H7 (cell line): ENCODE measurements at places on chromosomes 13 and 19. TPM values are rescaled to one million over a fixed set of nuclear protein-coding genes. Genes with fewer than 3 reads are reported as not detected.

Gene FCER2
- total RNA-seq = not detected in 2 replicates

Gene CABP5
- total RNA-seq = not detected in 2 replicates

Gene TMTC4
- 50.1 and 62.1 TPM in 2 replicates for total RNA-seq

Gene NLRP12
- 12.7 and 16.1 TPM in 2 replicates for total RNA-seq

Gene NDUFA13
- 249 and 291 TPM in 2 replicates for total RNA-seq

Gene LHB
- not detected in 2 replicates for total RNA-seq

Gene KLK4
- total RNA-seq = not detected in 2 replicates

Gene SMIM44
- total RNA-seq = not detected in 2 replicates

Gene WDR62
- 27.0 and 35.1 TPM in 2 replicates for total RNA-seq

Gene ZNF493
- 3.1 and 5.2 TPM in 2 replicates for total RNA-seq

Gene TLE6
- 10.4 and 14.2 TPM in 2 replicates for total RNA-seq

Gene LIM2
- total RNA-seq = not detected in 2 replicates

Gene ZNF222
- 1.8 and 4.3 TPM in 2 replicates for total RNA-seq

Gene PTPRH
- 0.41 and 2.3 TPM in 2 replicates for total RNA-seq

Gene CALR3
- 0.52 and 0.97 TPM in 2 replicates for total RNA-seq

Gene TEX26
- total RNA-seq = not detected in 2 replicates

Gene MAB21L1
- 0.07 TPM in 2 replicates for total RNA-seq

Gene ZNF101
- total RNA-seq = 24.1 and 24.9 TPM in 2 replicates

Gene SERTM1
- total RNA-seq = 0.45 and 0.55 TPM in 2 replicates

Gene LGI4
- 2.9 and 10.4 TPM in 2 replicates for total RNA-seq

Gene GNG14
- total RNA-seq = not detected in 2 replicates

Gene SHC2
- total RNA-seq = 5.3 and 6.9 TPM in 2 replicates

Gene IGFL1
- total RNA-seq = not detected in 2 replicates

Gene NCAN
- total RNA-seq = 0.81 and 1.7 TPM in 2 replicates

Gene FFAR2
- not detected in 2 replicates for total RNA-seq

Gene KL
- total RNA-seq = not detected in 2 replicates

Gene ATP8B3
- total RNA-seq = 5.8 and 7.4 TPM in 2 replicates

Gene IRS2
- 4.3 and 9.0 TPM in 2 replicates for total RNA-seq

Gene FFAR3
- total RNA-seq = not detected in 2 replicates

Gene POLR2E
- total RNA-seq = 226 and 283 TPM in 2 replicates

Gene ZNF442
- total RNA-seq = not detected in 2 replicates

Gene PALM
- 28.7 and 34.6 TPM in 2 replicates for total RNA-seq

Gene KLK14
- total RNA-seq = not detected in 2 replicates

Gene FPR1
- total RNA-seq = not detected in 2 replicates

Gene LYL1
- 1.5 and 1.7 TPM in 2 replicates for total RNA-seq

Gene RNF225
- total RNA-seq = 0.70 TPM in 1 of 2 replicates, not detected in the other

Gene TDRD12
- 0.55 and 1.4 TPM in 2 replicates for total RNA-seq

Gene JAK3
- total RNA-seq = 2.5 and 2.7 TPM in 2 replicates

Gene LGALS4
- not detected in 2 replicates for total RNA-seq
